Activated T-cell treated with anti-CD3 and anti-CD28 coated beads for 4 hours (primary cell): ENCODE measurements at places on chromosomes 7 and 10.

DNA sequence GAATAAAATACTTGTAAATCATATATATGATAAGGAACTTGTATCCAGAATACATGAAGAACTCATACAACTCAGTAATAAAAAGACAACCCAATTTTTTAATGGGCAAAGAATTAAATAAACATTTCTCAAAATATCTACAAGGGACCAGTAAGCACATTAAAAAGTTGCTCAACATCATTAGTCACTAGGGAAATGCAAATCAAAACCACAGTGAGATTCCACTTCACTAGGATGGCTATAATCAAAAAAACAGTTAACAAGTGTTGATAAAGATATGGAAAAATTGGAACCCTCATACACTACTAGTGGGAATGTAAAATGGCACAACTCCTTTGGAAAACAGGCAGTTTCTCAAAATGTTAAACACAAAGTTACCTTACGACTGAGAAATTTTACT, 40.3 kb upstream of the YAE1 start:
- no peak for DNase-seq

DNA sequence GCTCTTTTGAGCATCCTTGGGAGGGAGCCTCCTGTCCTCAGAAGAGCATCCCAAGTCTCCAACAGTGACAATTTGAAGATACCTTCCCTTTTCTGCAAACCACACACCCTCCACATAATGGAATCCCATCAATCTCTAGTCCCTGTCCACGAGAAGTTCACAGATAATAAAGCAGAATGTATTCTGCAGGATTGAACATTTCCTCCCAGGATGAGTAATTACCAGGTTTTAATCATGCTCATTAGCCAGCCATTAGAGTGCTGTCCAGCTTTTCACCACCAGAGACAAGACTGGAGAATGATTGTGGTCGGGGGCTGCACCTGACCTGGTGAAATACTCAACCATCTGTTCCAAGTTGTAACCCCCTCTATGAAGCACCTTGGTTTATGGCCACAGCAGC, 958.6 kb downstream of the KCNMA1 start:
- DNase-seq = no peak

DNA sequence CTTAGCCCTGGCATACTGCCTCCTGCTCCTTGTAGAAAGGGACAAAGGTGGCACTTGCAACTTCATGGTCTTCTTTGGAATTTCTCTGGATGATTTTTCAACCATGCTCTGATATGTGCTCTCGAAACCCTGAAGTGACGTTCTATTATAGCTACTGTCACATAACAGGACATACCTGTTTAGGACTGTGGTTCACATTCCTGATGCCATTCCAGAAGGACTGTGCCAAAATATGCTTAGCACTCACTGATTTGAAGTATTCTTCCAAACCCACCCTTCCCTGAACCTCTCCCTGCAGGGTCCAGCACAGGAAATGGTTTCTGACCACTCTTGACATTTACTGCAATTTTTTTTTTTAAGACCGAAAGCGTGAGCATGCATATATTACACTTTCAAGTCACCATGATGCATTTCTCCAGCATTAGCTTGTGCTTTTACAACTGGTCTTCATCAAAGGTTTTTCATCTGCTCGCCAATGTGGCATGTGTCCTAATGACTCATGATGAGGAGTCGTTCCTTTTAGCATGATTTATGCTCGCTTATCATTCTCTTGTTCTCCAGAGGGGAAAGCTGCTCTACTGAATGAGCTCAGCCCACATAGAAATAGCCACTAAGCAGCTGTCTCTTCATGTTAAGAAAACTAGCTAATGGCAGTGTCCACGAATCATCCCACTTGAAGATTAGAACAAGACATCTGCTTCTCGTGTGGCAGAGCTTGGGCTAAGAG, 135.2 kb downstream of the ADAM12 start:
- DNase-seq = no peak

- no peak for DNase-seq
These were observed 155.5 kb downstream of the RNF216 start for GRCh38 chr7:5625938-5626337.

- no peak for DNase-seq
These were observed 40.6 kb downstream of the PYROXD2 start for GRCh38 chr10:98374217-98374985.

GRCh38 chr7:46600340-46600739, 679.3 kb upstream of the IGFBP3 start:
- no peak for DNase-seq

- DNase-seq = no peak
These were observed 14.1 kb upstream of the PPA1 start for GRCh38 chr10:70247360-70247759.

DNA sequence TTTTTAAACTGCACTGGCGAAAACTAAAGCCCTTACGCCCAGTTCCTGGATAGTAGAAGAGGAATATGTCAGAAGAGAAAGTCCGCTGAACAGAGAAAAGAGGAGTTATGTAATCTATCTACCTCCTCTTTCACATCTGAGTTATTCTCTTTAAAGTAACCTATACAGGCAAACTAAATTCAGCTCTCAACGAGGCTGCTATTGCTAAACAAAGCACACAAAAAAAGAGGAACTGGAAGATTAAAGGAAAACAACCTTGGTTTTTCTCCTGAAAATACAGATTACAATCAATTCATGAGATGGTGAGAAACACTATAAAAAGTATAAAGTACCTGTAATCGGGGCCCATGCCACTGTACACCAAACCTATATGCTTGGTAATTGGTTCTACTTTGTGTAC, 5.8 kb downstream of the PSMA2 start:
- DNase-seq = no peak

DNA sequence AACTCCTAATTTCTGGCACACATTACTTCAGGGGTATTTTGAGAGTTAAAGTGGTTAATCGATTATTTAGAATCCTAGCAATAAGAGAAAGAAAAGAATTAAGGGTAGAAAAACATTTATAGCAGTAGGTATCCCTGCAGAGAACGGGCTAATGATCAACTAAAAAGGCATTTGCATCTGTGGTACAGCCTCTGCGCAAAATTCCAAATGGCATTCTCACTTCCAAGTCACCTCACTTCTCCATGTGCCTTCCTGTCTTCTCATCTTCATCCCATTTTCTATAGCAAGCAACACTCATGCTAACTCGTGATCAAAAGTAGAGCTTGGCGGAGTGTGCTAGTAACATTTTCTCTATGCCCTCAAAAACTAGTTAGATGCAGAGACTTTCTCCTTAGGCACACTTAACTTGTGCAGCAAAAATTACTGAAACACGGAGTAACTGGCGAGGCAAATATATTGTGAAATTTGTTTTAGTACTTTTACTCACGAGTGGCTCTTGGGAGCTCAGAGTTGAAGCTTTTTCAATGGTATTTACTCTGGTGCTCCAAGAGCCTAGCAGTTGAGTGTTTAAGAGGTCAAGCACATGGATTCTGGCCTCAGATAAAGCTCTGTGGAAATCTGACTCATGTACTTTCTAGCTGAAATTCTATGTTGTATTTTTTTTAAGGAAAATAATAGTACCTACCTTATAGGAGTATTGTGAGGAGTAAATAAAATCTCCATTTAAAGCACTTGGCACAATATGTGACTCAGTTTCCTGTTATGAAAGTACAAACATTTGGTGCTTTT, 65.1 kb downstream of the MET start:
- DNase-seq = no peak
